NCI-H2171 (cell line): ENCODE measurements at places on chromosomes 3 and 15.

DNA sequence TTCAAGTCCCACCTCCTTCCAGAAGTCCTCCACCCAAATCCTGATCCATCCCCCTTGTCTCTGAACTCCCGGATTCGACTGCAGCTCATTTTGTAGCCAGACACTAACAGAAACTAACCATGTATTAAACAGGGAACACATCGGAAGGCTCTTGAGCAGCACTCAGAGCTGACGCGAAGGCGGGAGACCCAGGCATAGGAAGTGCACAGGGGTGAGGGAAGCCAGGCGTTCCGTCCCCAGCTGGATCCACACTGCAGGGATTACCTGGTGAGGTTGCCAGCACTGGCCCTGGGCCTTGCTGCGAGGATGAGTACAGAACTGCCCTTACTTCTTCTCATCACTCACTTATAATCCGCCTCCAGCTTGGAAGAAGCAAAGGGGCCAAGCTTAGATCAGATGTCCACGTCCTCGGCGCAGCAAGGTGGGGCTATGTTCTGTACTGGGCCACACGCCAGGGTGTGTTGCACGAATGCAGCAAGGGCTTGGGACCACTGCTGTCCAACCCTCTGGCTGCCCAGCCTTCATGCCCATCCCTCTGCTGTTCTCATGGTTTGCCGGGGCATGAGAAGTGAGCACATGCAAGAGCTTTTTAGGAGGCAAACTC lies 124.2 kb upstream of the SMAD3 start:
- no peak for DNase-seq

GRCh38 chr3:191889756-191890155 lies 428.8 kb downstream of the PYDC2 start:
- no peak for DNase-seq

DNA sequence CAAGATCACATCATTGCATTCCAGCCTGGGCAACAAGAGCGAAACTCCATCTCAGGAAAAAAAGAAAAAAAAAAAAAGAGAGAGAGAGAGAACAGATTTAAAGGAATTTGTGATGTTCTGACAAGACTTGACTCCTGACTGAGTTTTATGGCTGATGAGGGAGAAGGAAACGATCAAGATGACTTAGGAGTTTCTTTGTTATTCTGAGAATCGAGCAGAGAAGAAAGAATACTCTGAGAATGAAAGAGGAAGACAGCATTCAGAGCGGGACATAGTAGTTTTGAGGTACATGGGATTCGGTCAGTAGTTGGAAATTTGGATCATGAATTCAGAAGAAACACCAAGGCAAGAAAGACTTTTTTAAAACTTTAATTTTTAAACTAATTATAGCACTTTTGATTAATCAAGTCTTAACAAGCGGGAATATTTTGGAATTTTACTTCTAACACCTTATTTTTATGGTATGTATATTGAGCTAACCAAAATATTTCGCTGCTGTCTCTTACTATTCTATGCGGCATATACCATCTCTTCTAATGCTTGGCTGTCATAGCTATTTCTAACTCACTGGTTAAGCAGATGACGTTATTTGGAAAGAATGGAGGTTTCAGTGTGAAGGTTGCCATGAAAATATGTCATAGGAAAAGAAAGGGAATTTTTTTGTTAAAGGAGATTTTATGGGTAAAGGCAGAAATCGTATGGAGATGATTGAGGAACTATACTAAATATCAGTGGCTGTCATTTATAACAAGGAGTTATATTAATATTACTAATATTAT lies 644.1 kb downstream of the RBMS3 start:
- DNase-seq = no peak

- DNase-seq = no peak
Observed at GRCh38 chr3:142886940-142887339, 1.9 kb downstream of the PCOLCE2 start.

- no peak for DNase-seq
Observed at GRCh38 chr15:85771781-85772445, 22.8 kb downstream of the KLHL25 start.

DNA sequence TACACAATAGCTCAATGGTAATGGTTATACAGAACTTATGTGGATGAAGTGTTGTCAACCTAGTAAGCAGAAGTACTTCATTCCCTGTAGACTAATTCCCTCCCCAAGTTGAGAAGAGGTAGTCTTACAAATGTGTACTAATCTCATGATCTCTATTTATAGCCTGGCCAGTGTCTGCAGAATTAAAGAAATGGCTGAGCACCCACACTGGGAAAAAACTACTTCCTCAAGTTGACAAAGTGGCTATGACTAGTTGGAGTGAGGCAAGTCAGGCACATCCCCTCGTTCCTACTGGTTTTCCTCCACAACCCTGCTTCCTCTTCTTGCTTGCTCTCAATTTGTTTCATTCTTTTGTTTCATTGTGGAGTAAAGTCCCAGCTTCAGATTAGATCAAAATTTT lies 566.7 kb upstream of the ZNF717 start:
- no peak for DNase-seq

GRCh38 chr3:105118905-105119304 lies 247.8 kb upstream of the ALCAM start:
- DNase-seq = no peak
